HS-27A (cell line): ENCODE measurements at places on chromosomes 16 and 17.

- no peak for DNase-seq
These were observed 45.0 kb downstream of the B9D1 start for GRCh38 chr17:19317359-19318095.

GRCh38 chr17:42288803-42289610, 709 bp downstream of the STAT5A start:
- no peak for DNase-seq

DNA sequence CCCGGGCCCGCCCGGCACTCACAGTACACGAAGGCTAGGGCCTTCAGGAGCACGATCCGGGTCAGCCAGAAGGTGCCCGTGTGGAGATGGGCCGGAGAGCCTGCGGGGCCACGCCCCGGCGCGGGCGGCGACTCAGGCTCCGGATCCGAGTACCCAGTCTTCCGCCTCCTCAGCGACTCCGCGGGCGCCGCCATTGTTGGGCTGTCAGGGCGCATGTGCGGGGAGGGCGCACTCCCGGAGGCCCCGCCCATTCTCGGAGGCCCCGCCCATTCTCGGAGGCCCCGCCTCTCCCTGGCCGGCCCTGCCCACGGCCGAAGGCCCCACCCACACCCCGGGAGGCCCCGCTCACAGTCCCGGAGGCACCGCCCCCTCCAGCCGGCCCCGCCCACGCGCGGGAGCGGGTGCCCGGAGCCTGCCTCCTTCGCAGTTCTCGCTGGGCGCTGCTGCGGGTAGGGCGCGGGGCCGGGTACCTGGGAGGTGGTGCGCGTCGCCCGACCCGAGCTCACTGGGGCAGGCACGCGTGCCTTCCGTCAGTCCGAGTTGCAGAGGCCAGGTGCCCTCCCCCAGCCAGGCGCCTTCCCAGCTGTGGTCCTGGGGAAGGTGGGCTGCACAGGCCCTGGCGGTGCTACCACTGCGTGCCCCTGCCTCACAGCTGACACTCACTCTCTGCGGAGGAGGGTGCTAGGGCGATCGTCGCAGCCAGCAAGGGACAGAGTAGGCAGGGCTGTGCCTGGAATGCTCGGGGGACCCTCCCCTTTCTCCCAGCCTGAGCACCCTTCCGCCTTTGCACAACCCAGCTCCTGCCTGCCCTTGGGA, at the start of gene LMF1:
Gene LMF1 (minus strand): TSS at position 219 of the 816 bp plus-strand sequence. CDS start 4 bp downstream, at position 215.
- no peak for DNase-seq

GRCh38 chr17:7703584-7704479, 1.2 kb upstream of the EFNB3 start:
- DNase-seq: no peak

DNA sequence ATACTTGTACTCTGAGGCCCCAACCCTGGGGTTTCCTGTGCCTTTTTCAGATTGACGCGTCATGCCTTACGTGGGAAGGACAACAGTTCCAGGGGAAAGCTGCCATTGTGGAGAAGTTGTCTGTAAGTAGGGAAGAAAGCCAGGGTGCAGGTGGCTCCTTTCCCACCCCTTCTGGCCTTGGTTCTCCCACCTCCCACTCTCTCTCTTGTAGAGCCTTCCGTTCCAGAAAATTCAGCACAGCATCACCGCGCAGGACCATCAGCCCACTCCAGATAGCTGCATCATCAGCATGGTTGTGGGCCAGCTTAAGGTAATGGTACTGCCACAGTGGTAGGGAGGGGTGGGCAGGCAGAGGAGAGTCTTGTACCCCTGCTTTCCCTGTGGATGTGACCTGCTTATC, 4.6 kb upstream of the EDC4 start:
- no peak for DNase-seq

- DNase-seq: no peak
These were observed 149.2 kb downstream of the NPIPB5 start for GRCh38 chr16:22659933-22660332.

GRCh38 chr17:17042851-17043460, 699 bp downstream of the MPRIP start:
- DNase-seq: peak; percentile 67

GRCh38 chr16:54055864-54056263, 230.7 kb downstream of the IRX3 start:
- DNase-seq: no peak

DNA sequence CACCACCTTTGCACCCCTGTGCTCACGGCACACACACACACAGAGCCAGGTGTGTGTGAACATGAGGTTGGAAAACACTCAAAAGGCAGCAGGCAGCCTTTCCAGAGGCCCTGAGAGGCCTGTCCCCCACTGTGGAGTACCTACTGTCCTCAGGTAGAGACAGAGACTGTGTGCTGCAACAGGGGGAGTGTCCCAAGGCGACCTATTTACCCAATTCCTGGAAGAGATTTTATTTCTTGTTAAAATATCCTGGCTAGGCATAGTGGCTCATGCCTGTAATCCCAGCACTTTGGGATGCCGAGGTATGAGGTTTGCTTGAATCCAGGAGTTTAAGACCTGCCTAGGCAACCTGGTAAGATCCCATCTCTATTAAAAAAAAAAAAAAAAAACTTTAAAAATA, 108.5 kb downstream of the COPRS start:
- no peak for DNase-seq
